ENCODE measurements at places on chromosomes 6 and 20.

DNA sequence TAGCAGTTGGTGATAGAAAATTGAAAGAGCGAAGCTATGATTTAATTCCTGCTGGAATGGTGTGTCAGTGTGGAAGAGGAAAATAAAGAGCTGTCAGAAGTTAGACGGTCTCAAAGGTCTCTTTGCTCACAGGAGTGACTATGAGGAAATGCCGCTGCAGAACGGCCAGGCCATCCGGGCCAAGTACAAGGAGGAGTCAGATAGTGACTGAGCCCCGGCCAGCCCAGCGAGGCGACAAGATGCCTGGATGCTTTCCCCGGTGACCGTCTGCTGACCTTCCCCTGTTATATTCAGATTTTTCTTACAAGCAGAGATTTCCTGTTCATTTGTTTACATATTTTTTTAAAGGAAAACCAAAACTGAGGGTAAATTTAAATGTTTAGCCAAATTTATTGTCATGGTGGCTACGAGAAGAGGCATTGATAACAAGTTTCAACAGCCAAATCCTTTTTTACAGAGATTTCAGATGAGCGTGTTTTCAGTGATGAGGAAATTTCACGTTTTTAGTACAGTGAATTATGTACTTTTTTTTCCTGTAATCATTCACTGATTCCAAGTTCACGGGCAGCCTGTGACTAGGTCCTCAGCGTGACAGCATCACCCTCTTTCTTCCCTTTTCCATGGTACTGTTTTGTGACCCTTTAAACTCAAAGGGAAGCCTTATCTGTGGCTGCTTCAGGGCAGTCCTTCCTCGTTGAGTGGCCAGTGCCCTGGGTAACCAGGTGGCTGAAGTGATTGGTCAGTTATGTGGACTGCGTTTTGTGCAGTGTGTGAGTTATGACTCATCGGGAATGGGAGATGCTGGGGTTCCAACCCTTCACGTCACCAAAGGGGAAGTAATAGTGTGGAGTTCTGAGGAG, 12.6 kb downstream of the DYNLT1 start:
- peak; percentile 86 for DNase-seq

GRCh38 chr20:5221061-5221430, 94.2 kb downstream of the CDS2 start:
- no peak for DNase-seq

DNA sequence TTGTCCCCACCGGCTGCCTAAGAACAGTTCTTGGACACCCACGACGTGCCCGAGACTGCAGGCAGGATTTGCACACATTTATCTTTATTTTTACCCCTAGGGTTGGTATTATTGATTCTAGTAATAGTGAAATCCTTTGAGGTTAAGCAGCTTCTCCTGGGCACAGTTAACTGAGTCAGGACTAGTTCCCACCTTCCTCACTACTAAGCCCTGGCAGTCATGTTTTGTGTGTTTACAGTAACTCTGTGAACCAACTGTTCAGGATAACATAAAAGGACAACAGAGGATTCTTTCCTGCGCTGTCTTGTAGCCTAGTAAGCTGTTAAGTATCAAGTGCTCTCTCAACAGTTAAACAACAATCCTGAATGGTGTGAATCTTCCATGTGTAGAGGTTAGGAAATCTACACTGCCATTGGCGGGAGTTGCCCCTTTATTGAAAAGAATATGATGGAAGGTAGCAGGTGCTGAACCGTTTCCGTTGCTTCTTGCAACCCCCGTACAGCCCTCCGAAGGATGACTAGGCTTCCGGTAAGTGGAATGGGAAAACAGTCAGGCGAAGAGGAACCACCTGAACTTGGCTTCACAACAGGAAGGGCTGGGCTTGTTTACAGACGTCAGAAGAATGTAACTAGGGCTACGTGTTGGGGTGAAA, 979 bp upstream of the SOD2 start:
- DNase-seq: no peak

GRCh38 chr6:50007819-50008218, 14.0 kb downstream of the DEFB110 start:
- DNase-seq: peak; percentile 24

- DNase-seq: no peak
Observed at GRCh38 chr6:138037009-138037504, 70.2 kb downstream of the PERP start.

DNA sequence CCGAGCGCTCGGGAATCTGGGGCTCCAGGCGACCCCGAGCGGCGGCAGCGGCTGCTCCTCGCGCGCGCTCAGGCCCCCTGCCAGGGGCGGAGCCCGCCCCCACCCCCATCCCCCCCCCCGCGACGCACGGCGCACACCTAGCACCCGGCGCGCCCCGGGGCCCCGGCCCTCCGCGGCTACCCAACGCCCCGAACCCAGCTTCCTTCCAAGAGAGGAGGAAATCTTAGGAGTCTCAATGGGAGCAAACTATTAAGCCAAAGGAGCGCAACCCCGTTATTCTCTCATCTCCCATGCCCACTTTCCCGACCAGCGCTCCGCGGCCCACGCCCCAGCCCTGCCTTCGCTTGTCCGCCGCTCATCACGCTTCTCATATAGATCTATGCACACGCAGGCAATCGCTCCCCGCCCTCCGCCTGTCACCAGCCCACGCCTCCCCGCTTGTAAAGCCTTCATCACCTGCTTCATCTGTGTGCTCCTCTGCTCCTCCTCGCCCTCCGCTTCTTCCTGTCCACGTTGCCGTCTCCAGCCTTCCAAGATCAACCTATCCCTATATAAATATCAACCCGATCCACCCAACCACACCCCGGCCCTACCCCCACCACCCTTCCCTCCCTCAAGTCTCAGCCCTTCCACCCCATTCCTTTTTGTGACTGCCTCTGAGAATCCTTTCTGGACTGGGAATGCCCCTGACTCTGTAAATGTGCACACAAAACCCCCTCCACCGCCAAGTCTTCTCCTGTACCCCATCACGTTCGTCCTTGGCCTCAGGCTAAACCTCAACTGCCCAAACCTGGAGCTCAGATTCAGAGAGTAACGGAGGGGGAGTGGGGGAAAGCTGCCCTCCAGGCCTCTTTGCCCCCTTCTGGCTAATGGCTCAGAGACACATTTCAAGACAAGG, at the start of gene DLK2:
Gene DLK2 (minus strand): TSS at position 18 of the 898 bp plus-strand sequence. CDS start 723 bp downstream, outside the sequence.
- peak; percentile 37 for DNase-seq

GRCh38 chr20:50190251-50191064, at the start of gene CEBPB:
CEBPB (plus strand) TSS chr20:50190830; CDS start chr20:50191034, 204 bp downstream.
- peak; percentile 97 for DNase-seq

GRCh38 chr20:36824142-36824940, 50.8 kb upstream of the DSN1 start:
- DNase-seq: no peak

GRCh38 chr20:62835931-62836861, 19.3 kb downstream of the COL9A3 start:
- peak; percentile 72 for DNase-seq

DNA sequence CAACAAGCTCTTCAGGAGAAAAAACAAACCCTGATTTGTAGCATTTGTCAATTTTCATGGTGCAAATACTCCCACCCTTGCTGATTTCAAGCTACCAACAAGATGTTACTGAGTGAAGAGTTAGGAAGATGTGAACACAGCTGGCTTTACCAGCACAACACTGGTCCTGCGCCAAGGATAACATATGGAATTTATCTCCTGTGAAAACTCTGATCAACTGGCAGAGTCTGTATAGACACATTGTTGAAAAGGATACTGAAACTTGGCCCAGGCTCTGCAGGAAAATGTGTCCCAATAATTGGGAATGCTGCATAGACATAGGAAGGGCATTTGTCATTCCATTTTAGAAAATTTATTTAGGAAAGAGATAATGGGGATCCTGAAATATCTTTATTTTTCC, 29.0 kb downstream of the OTOR start:
- DNase-seq: no peak

- no peak for DNase-seq
Observed at GRCh38 chr6:36361071-36361470, 24.4 kb upstream of the BNIP5 start.

- DNase-seq: no peak
Observed at GRCh38 chr6:6926856-6927255, 180.9 kb upstream of the RREB1 start.

GRCh38 chr6:130713144-130713543, 114.1 kb upstream of the SMLR1 start:
- DNase-seq: no peak

- DNase-seq: no peak
Observed at GRCh38 chr20:44610313-44610962, 28.1 kb downstream of the PKIG start.

DNA sequence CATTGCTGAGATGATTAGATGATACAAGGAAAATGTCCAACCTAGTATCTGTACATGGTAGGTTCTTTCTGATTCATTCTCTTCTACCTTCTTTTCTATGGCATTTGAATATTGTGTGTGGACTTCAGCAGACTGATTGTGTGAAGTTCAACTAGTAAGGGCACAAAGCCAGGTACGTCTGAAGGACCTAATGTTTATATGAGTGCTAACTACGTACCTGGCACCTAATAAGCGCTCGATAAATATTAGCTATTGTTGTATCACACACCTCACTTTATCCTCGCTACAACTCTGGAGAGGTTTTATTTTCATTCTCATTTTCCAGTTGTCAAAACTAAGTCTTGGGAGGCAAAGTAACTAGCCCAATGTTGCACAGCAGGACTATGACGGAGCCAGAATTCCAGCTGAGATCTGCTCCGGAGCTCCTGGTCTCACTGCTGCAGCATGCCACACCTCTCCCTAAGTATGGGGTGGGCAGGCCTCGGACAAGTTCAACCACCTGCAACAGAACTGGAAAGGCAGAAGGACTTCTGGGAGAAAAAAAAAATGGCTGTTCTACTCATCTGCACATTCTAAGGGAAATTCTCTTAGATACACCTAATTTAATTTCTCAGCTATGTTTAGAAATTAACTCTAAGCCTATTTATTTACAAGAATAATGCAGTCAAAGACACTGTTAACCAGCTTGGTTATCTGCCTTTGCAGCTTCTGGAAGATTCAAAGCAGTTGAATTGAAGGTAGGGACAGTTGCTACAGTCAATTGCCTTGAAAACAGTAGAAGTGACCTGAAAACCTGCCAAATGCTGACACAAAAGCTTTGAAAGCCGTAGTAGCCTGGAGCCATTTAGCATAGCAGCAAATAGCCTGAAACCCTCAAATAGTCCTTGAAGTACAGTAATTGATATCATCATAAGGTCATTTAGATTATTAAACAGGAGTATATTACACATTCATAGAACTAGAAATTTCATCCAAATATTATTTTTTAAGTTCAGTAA, 165.0 kb downstream of the PDE7B start:
- no peak for DNase-seq

DNA sequence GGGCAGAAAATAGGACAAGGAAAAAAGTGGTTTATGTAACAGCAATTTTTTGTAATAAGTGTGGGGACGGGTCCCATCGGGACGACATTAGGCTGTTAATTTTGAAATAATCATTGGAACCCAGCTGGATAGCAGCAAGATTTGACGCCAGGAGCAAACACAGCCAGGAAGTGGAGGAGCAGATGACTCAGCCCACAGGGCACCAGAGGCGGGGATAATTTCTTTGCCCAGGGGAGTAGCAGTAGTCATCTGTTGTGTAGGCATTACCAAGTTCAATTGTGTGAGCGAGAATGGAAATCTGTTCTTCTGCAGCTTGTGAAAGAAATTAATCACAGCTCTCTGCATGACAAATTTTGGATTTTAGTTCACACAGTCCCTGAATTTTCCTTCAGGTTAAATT, 22.6 kb upstream of the RIN2 start:
- DNase-seq: peak; percentile 93

GRCh38 chr6:5115168-5115567, 30.0 kb downstream of the PPP1R3G start:
- peak; percentile 75 for DNase-seq

DNA sequence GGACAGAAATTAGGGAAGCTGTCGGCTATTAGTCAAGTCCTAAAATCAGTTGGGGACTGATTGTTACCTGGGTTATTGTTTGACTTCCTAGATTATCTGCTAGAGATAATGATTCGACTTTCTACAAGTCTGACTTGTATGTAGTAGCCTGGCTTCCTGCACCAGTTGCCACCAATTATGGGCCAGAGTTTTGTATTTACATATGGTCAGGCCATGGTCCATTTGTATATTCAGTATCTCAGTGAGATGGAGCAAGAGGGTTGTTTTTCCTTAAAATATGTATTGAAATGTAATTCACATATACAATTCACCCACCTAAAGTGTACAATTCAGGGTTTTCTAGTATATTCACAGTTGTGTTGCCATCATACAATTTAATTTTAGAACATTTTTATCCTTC, 130.6 kb upstream of the PHACTR3 start:
- DNase-seq: no peak

GRCh38 chr6:113733381-113733780, 123.8 kb upstream of the MARCKS start:
- no peak for DNase-seq

DNA sequence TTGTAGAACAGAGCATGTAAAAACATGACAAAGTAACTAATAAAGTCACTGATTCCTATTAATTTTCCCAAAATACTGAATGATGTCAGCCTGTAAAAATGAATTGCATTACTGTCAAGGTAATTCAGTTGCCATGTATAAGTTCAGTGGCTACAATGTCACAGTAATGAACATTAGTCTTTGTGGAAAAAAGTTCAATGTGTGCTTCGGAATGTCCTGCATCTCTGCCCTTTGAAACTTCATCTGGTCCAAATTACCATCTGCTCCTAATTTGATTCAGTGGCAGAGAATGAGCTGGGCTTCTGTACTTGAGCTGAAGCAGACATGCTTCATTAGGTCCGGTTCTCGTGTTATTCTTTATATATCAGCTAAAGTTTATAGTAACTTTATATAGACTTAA, 567.4 kb downstream of the COL12A1 start:
- DNase-seq: peak; percentile 58

DNA sequence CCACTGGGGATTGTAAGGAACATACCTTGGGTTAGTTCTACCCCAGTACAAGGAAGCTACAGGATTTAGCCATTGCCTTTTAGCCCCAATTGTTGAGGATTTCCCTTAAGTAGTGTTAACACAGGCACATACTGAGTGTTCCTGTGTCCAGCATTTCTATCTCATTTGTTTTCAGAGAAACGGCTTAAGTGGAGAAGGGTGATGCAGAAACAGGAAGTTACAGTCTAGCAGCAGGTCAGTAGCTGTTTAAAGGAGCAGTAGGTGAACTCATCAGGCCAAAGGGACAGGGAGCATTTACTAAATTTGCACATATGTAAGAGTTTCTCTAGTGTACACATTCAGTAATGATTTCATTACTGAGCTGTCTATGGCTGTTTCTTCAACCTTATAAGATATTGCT, 644.2 kb upstream of the GJE1 start:
- DNase-seq: no peak

- no peak for DNase-seq
Observed at GRCh38 chr20:10077081-10077471, 42.3 kb downstream of the ANKEF1 start.

- DNase-seq: peak; percentile 65
Observed at GRCh38 chr20:13458860-13459451, 179.8 kb downstream of the TASP1 start.

All from AG20443 (cell line).